ENCODE measurements at places on chromosomes 1 and 21.

DNA sequence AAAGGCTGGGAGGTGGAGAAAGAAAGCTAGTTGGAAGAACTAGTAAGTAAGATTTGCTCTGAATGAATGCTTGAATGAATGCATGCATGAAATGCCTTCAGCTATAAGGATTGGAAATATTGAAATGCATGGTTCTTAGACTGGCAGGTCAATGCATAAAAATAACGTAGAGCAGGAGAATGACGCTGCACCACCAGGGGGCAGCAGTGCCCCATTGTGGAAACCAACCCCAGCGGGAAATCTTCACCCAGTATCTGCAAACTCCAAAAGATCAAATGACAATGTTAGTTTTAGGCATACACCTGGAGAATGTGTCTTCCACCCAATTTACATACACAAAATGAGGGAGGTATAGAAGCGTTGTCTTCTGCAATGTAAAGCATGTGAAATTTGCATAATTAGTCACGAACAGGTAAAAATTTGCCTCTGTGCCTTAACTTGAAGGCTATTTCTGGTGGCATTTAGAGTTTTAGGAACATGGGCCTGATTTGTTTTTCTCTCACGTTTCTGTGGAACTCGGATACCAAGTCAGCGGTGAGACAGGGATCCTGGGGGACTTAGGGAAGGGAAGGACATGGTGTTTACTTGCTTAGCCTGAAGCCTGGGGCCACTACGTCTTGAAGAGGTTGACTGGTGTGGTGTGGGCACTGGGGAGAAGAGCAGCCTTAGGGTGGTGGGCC is 78.6 kb downstream of the HHAT start:
- DNase-seq = peak; percentile 59

- DNase-seq = no peak
Observed at GRCh38 chr1:30133414-30134055, 589.9 kb downstream of the MATN1 start.

DNA sequence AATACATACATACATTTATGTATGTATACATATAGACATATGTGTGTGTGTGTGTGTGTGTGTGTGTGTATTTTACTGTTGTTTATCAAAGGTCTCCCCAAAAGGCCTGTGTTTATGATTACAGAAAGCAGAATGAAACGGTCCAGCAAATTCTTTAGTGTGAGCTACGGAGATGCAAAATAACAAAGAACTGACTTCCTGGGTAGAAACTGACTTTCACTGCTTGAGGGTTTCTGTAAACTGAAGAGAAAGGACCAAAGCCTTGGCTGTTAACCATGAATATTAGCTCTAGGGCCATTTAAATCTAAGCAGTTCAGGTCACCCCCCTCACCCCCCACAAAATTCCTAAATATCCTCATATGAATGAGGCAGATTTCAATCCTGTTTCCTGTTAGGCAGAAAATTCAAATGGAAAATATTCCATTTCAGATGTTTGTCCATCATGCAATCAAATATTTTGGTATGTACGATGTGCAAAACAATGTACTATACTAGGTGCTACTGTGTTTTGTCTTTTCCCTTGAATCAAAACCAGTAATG is 213.2 kb downstream of the TGFB2 start:
- DNase-seq = no peak

DNA sequence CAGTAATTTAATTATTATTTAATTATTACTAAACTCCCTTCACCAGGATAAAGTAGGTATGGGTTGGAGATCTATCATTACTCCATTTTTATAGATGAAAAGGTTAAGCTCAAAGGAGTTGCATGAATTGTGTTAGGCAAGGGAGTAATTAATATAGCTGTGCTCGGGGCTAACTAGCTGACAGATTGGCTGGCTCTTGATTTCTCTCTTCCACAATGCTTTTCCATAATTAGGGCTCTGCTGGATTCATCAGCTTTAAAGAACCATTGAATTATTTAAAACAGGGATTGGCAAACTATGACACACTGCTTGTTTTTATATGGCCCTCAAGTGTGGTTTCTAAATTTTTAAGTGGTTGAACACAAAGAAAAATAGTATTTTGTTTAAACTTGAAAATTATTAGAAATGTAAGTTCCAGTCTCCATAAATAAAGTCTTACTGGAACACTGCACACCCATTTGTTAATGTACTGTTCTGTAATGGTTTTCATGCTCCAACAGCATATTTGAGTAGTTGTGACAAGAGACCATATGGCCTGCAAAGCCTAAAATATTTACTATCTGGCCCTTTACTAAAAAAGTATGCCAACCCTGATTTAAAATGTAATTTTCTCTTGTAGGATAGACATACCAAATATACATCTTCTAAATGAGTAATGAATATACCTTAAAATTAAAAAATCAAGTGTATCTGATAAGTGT is 76.4 kb downstream of the GDAP2 start:
- no peak for DNase-seq

- no peak for DNase-seq
Observed at GRCh38 chr1:27368869-27369582, 2.3 kb upstream of the MAP3K6 start.

DNA sequence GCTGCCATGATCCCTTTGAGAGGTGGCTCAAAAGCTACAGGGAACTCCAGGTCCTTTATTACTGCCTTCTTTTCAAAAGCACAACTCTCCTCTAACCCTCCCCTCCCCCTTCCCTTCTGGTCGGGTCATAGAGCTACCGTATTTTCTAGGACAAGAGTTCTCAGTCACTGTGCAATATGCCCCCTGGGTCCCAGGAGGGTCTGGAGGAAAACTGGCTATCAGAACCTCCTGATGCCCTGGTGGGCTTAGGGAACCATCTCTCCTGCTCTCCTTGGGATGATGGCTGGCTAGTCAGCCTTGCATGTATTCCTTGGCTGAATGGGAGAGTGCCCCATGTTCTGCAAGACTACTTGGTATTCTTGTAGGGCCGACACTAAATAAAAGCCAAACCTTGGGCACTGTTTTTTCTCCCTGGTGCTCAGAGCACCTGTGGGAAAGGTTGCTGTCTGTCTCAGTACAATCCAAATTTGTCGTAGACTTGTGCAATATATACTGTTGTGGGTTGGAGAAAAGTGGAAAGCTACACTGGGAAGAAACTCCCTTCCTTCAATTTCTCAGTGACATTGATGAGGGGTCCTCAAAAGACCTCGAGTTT is 3.1 kb downstream of the BTG2 start:
- no peak for DNase-seq

- no peak for DNase-seq
Observed at GRCh38 chr1:155009221-155009711, 6.7 kb downstream of the ZBTB7B start.

DNA sequence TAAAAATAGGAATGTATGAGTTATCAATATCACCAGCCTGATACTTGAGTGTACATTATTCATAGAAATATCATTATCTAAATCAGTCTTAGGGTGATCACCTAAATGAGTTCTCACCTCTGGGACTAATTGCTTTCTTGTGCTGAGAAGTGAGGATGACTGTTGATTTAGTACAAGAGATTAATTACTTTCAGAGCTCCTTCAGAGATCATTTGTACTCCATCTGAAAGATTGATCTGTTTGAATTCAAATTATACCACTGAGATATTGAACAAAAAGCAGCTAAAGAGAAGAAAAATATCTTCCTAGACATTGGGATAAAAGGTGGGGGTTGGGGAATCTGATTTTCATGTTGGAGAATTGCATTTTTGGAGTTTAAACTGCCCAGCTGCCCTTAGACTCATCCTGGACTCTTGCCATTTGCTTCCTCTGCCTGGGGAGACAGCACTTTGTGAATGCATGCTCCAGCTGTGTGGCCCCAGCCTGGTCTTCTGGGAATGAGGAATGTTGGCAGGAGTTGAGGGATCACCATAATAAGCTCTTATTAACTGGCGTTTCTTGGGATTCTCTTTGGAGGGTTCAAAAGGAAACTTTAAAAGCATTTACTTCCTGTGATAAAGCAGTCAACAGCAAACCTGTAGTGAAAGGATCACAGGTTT is 19.7 kb upstream of the PGBD2 start:
- no peak for DNase-seq

GRCh38 chr1:174134003-174134659 is 25.2 kb upstream of the RABGAP1L start:
- no peak for DNase-seq

GRCh38 chr21:45292399-45293219 is 4.9 kb upstream of the POFUT2 start:
- peak; percentile 58 for DNase-seq

- DNase-seq = no peak
Observed at GRCh38 chr1:168482106-168482505, 61.7 kb downstream of the XCL2 start.

- DNase-seq = no peak
Observed at GRCh38 chr21:15221799-15222386, 157.1 kb upstream of the NRIP1 start.

GRCh38 chr1:245582026-245582425 is 427.2 kb downstream of the KIF26B start:
- no peak for DNase-seq

DNA sequence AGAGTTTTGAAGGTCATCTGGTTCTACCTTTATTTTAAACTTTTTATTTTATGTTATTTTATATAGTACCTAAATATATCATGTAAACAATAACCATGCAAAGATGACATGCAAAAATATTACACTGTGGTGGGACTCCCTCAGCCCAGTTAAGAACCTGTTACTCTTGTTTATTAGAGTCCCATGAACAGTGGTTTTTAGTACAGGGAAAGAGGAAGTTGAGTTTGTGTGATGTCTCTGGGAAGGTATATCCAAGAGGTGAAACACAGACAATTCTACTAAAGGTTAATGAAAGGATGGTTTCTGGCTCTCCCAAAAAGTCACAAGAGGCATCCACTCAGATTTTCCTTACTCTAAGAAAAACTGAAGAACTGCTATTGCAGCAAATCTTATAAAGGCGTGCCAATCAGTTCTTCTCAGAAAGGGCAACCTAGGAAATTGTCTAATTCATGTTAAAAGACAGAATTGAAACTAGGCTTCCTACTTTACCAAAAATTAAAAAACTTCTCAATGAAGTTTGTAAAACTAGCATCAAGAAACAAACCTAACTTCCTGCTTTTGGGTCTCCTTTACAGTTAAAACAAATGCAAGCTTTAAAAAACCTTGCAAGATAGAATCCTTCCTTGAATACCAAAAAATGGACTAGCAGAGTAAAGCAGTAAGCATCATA is 19.9 kb downstream of the GFI1 start:
- no peak for DNase-seq

GRCh38 chr21:16538936-16539440 is 809.2 kb downstream of the USP25 start:
- DNase-seq = no peak

GRCh38 chr1:183764981-183765380 is 39.9 kb upstream of the RGL1 start:
- DNase-seq = no peak

DNA sequence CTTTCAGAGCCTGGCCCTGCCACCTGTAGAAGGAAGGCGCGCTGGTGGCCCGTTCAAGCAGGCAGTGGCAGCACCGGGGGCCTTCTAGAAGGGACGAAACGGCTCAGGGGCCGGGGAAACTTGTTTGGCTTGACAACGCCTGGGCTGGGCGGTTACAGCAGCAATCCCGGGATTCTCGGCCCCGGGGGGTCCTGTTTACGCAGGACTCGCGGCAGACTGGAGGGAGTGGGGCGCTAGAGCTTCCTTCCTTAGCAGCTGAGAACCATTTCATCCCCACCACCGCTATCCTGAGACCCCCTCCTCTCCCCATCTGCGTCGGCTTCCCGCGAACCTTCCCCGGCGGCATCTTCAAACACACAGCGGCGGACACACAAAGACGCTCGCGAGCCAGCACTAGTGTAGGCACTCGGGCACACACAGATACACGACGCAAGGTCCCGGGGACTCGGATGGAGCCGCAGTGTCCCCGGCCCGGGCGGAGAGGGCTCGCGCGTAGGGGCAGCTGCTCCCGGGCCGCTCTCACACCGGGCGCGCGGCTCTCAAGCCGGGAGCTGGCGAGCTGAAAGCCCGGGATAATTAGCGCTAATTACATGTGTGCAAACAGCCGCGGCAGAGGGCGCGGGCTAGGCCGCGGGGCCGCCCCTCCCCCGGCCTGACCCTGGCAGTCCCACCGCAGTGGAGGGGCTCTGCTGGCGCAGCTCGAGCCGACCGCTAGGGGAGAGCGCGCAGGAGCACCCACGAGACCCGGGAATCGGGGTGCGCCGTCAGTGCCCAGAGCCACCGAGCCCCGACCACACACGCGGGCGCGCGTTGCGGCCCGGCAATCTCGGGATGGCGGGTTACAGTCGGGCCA is 271.4 kb downstream of the FOXD2 start:
- DNase-seq = no peak

DNA sequence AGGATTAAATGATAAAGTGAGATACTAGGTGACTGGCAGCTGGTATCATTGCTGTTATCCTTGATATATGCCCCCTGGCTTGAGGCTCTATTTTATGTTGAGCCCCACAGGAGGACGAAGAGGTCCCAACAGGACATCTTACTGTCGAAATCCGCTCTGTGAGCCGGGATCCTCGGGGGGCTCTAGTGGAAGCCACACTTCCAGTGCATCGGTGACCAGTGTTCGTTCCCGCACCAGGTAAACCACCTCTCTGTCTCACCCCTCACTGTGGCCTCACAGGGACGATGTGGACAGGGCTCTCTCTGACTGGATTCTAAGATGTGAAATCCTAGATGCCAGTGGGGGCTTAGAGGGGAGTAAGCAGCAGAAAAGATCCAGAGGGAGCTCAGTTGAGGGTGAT is 2.1 kb downstream of the TMEM39B start:
- no peak for DNase-seq

DNA sequence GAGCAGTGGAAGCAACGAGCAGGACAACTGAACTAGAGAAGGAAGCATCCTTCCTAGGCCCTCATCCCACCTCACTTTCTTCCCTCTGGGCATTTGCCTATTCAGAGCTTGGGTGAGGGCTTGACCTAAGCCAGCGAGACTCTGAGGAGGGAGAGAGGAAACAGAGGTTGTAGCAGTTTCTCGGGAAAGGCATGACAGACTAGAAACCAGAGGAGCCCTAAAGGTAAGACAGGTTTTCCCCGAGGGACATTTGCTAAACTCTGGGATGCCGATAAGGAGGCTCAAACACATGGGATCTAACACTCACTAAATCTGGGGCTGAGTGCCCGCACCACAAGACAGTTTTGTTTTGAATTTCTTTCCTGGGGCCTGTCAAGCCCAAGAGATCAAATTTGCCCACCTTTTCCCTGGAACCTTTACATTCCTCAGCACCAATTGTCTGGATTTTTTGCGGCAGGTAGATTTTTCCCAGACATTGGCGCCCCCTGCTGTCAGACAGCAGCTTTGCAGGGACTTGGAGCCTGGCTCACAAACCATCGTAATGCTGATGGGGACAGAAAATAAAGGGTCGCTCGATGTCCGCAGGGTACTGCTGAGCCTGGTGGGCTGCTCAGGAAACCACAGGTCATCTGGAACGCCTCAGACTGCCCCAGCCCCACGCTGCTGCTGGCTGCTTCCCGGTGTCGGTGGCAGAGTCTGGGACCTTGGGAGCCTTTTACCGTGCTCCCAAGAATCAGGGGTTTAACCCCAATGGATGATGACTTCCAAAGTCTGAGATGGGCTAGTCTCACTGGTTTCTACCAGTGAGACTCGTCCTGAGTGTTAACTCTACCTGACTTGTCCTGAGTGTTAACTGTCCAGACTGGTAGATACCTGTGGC is 23.4 kb upstream of the TSPAN2 start:
- DNase-seq = no peak

GRCh38 chr1:21293537-21294265 is 3.4 kb upstream of the ECE1 start:
- DNase-seq = peak; percentile 46

Data from activated naive CD8-positive, alpha-beta T cell treated with anti-CD3 and anti-CD28 coated beads, Interleukin-2, amount 50 U/mL, for 16 hours (primary cell).